Stimulated activated effector memory CD8-positive, alpha-beta T cell treated with anti-CD3 and anti-CD28 coated beads, Interleukin-12 subunit alpha, Interleukin-12 subunit beta, amount 100 ng/mL, for 72 hours (primary cell): ENCODE measurements at places on chromosomes 7 and 10.

DNA sequence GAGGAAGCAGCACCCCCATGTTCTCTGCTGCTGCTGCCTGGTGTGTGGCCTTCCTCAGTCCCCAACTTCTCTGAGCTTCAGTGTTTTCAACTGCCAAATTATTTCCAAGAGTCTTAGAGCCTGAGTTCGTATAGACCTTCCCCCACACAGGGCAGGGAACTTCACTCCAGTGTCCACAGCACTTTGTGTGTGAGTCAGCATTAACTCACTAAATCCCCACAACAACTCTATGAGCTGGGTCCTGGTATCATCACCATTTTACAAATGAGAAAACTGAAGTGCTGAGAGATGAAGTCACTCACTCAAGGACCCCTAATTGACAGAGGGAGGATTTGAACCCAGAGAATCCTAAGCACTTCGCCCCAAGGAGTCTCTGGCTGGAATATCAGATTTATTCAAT is 48.3 kb downstream of the ADCYAP1R1 start:
- DNase-seq: no peak

DNA sequence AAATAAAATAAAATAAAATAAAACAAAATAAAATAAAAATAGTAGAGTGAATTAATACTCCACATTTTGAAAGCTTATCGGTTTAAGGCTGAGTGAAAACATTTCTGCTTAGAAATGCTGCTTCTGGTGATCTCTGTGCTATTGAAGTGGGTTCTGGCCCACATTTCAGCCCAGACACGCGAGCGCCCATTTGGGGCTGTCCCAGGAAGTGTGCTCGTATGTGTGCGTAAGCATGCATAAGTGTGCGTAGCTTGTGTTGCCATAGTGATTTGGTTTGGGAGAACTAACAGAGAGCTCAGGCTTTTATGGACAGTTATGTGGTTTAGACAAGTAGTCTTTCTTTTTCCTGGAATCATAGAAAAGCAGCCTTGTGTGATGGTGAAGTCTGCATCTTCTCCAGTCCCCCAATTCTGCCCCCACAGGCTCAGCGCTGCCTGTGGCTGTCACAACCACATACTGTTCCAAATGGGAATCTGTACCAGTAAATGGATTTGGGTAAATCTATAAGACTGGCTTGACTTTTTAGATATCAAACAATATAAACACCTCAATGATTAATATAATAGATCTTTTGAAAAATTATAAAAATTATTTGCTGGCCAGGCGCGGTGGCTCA is 29.8 kb upstream of the PURB start:
- DNase-seq: peak; percentile 58

- DNase-seq: no peak
Measured at GRCh38 chr7:51344406-51345138, 28.0 kb upstream of the COBL start.

DNA sequence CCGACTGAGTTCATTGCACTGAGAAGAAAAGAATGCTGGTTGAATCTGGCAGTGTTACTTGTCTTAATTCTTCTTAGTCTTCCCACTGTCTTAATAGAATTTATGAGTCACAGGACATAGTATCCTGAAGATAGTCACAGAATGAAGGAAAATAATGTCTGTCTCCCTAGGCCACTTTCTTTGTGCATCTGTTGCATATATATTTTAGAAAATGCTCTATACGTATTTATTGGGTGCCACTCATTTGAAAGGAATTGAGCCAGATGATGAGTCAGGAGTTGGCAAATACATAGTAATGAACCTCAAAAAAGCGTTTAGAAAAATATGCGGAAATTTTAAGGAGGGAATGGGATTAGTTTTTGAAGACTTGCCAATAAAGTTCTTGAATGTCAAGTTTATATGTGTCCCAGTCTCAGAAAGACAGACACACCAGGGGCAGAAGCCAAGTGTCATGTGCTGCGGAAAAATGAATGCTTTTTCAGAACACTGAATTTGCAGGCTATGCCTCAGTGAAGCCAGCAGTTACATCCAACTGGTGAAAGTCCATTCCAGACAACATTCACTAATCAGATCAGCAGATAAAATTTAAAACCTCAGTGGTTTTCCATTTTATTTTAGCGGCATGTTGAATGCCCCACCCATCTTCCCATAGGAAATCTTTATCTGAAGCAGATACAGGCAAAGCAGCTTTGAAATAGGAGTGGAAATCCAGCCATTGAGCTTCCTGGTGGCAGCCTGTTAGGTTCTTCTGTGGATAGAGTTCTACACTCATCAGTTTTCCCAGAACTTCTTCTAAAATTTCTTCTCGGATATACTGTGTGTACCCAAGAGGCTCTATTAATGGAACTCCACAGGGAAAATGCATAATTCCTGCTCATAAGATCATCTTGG is 308.4 kb downstream of the BICC1 start:
- DNase-seq: no peak

- DNase-seq: no peak
Measured at GRCh38 chr10:102396317-102396650, 779 bp downstream of the NFKB2 start.

- no peak for DNase-seq
Measured at GRCh38 chr10:70169649-70170364, 507 bp downstream of the SAR1A start.

- no peak for DNase-seq
Measured at GRCh38 chr10:94217411-94217810, 145.3 kb downstream of the NOC3L start.

- DNase-seq: no peak
Measured at GRCh38 chr7:41491308-41491707, 211.6 kb downstream of the INHBA start.

- DNase-seq: no peak
Measured at GRCh38 chr10:23693501-23693901, 254.6 kb downstream of the OTUD1 start.

DNA sequence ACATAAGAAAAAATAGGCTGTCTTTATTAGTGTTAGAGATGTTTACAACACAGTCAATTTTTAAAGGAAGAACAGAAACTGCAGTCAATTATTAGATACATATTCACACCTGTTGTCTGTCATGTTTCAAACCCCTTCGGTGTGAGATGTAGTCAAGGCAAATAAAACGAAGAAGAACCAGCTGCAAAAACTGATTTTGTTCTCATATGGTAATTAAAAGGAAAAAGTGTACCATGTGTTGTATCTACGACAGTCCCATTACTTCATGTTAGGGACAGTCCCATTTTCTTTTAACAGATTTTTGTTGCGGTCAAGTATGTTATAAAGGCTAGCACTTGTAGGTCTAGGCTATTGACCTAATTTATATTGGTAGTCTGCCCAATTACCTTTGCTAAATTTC is 149.4 kb downstream of the LRRN3 start:
- DNase-seq: no peak
